NCI-H82 (cell line): ENCODE measurements at places on chromosomes 1 and 21.

DNA sequence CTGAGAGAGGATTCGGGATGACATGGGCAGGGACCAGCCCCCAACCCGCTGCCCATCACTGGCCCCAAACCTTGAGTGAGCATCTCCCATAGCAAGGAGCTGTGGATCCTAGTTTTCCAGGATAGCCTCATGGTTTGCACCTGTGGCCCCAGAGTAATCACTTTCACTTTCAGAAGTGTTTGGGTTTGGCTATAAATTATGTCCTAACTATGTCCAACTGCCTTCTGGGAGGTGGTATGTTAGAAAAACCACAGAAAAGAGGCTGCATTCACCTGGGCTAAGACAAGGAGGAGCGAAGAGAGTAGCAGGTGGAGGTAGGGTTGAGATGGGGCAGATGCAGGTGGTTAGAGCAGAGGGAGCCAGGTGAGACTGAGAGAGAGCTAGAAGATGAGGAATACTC lies 19.4 kb upstream of the CLIC6 start:
- DNase-seq = no peak

GRCh38 chr1:82048596-82048995 lies 247.9 kb downstream of the ADGRL2 start:
- DNase-seq = no peak

- peak; percentile 15 for DNase-seq
Measured at GRCh38 chr21:16842696-16843035, 670.2 kb upstream of the CXADR start.

DNA sequence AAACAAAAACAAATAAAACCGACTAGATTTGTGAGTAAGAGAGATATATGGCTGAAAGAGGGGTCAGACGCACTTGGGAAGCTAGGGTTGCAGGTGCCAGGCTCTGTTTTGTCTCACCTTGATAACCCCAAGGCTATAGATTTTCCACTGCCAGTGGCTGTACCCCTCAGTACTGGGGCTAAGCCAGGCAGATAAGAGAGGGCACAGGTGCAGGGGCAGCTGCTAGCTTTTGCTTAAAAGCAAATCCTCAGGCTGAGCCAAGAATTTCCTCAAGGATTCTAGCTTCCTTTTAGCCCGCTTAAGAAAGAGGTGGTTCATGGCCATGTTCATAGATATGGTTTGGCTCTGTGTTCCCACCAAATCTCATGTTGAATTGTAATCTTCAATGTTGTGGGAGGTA lies 57.9 kb downstream of the OVGP1 start:
- peak; percentile 38 for DNase-seq

DNA sequence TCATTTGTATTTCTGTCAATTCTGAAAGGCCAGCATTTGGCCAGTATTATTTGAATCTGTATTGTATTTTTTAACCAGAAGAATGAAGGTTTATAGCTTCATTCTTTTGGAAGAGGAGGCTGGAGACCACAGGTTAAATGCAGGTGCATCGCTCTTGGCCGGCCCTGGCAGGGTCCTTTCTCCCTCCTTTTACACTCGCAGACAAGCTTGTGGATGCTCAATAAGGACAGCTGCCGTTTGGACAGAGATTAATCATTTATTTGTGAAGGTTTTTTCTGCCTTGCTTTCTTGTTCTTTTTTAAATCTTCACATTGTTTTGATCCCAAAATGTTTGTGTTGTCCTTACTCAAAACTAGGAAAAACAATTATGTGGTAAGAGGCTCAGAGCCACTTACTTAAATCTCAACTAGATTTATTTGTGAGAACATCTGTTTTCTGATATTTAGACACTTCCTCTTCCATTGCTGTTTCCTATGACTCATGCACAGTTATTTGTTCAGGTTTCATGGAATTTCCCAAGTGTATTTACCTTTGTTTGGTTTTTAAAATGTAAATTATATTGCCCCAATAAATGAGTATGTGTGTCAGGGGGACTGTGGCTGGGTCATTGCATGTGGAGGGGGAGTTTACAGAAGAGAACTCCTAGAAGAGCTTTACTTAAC lies 46.7 kb upstream of the LAMC2 start:
- DNase-seq = no peak

DNA sequence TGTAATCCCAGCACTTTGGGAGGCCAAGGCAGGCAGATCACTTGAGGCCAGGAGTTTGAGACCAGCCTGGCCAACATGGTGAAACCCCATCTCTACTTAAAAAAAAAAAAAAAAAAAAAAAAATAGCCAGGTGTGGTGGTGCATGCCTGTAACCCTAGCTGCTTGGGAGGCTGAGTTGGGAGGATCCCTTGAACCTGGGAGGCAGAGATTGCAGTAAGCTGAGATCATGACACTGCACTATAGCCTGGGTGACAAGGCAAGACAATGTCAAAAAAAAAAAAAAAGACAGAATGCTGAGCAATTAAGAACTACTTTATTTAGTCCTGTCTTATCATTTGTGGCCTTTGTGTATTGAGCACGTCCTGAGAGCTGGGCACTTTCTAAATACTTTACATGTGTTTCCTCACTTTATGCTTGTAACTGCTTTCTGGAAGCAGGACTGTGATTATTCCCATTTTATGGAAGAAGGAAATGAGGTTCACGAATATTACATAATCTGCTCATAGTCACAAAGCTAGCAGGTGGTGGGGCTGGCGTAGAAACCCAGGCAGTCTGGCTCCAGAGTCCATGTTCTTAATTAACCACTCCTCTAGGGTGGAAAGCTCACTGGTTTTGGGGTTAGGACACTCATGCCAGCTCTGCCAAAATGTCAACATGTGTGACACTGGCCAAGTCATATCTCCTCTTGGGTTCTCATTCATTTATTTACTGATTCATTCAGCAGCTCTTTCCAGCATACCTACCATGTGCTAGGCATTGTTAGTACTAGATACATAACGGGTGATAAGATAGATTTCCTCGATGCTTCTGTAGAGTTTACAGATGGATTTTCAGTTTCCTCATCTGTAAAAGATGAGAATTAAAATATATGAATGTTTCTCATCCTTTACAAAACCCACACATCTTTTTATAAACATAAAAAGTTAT lies 57.7 kb downstream of the DDR2 start:
- no peak for DNase-seq

DNA sequence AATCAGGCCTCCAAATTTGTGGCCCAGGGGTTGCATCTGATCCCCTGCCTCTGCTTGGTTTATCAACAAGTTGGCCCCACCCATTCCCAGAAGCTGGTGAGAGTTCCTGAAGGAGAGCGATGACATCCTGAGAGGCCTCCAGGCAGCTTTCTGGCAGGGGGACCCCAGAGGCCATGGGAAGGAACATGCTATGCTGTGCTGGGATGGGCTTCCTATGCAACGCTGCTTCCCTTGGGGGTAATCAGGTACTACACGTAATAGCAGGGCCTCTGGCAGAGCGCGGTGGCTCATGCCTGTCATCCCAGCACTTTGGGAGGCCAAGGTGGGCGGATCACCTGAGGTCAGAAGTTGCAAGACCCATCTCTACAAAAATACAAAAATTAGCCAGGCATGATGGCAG lies 8.4 kb upstream of the MTF1 start:
- peak; percentile 28 for DNase-seq

- peak; percentile 16 for DNase-seq
Measured at GRCh38 chr1:208942394-208943130, 641.0 kb upstream of the CAMK1G start.

- peak; percentile 13 for DNase-seq
Measured at GRCh38 chr1:170309389-170310013, 163.7 kb downstream of the NTMT2 start.

DNA sequence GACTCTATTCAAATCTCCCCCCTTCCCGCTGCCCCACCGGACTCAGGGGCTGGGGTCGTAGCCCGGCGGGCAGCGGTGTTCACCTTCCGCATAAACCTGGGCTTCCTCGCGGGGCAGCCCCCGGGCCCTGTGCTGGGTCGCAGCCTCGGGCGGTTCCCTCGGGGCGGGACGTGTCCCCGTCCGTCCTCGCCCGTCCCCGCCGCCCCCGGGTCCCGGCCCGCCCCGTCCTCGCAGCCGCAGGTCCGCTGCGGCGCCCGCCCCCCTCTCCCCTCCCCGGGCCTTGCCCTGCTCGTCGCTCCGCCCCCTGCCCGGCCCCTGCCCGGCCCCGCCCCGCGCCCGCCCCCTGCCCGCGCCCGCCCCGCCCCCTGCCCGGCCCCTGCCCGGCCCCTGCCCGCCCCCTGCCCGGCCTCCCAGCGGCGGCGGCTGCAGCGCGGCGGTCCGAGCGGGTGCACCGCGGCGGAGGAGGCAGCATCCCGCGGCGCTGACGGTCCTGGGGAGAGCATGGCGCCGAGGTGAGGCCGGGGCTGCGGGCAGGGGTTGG lies at the start of gene COL18A1:
Gene COL18A1 (plus strand): TSS at position 436 of the 541 bp plus-strand sequence. CDS start 66 bp downstream, at position 502.
- DNase-seq = peak; percentile 62

DNA sequence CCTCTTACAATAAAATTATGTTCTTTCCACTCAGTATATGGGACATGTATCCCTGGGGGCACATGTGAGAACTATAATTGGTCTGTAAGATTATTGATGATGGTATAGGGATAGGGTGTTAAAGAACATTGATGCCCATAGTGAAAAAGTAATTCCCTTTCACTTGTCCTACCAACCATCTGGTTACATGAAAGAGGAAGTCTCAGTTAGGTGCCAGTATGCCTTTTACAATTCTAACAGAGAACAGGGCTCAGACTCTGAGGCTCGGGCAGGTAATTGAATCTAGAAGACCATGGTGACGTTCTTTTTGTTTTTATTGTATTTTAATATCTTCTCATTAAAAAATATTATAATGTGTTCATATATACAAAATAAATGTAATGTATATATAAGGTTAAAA lies 113.6 kb downstream of the FGGY start:
- DNase-seq = no peak

DNA sequence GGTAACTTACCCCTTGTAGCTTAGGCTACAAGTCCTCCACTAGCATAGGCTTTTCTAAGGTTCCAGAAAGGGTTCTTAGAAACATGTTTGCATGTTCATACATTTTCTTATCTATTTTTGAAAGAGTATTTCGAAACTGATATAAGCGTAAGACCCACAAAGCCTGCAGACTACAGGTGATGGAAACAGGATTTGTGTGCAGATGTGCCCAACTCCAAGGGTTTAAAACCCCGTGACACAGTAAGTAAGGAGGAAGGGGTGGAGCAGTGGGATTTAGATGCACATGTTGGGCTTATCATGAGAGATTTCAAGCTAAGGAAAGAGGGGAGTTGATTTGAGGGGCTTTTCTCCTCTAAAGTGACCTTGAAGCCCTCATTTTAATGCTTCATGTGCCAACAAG lies 164.7 kb downstream of the LTN1 start:
- DNase-seq = peak; percentile 38

GRCh38 chr1:166905900-166906299 lies 29.8 kb upstream of the TADA1 start:
- DNase-seq = no peak

- no peak for DNase-seq
Measured at GRCh38 chr21:26473471-26473870, 99.6 kb downstream of the CYYR1 start.

DNA sequence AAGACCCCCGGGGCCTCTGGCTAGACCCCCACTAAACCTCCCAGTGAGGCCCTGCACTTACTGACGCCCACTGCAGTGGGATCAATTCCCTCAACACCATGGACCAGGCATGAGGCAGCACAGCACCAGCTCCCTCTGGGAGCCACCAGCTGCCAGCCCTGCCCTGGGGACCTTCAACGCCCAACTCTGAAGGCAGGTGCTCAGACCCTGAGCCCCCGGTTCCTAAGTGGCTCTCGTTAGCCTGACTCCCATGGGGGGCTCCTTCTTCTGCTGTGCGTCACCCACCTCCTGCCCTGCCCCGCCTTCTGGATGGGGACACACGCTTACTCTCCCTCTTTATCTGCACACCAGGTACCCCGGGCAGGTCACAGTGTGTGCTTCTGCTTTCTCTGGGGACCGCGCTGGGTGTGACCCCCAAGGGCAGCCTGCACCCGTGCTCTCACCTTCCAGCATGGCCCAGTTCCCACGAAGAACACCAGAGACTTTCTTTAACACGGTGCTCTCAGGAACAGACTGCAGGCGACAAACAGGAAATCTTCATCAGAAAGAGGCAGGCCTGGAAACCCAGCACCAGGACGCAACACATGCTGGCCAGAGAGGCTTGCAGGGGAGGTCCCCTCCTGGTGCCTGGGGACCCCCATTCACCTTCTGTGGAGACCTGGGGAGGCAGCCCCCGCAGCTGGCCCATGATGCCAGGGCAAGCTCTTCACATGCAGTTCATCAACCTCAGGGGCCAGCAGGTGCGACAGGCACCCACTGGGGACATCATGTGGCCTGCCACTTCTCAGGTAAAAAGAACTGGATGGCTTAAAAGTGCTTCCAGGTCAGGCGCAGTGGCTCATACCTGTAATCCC lies 27.3 kb downstream of the WDR4 start:
- no peak for DNase-seq

DNA sequence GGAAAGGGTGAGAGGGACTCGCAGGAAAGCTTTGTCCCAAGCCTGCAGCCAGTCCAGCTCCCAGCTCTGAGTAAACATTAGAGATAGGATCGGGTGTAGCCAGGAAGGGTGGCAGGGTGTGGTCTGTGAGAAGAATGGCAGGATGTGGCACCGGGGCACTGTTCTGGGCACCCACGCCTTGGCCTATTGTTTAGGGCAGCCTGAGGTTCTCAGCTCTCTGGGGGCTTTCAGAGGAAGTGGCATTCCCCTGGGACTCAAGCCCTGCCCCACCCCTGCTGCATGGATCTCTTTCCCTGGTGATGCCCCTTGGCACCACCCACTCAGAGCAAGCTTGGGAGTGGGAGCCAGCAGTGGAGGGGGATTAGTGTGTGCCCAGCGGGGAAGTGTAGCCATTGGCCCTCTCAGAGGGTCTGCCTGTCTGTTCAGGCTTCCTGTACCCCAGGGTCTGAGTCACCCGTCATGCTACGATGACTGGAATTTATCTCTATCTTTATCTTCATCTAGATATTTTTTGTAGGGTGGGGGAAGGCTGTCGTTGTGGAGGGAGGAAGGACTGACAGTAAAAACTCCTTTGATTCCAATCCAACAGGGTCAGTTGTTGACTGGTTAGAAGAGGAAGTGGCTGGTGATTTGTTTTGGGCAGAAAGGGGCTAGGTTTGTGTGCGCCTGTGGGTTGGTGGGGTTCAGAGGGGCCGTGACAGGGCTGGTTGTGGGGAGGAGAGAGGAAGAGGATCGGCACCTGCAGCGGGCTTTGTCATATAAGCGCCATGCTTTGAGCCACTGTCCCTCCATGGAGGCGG lies 31.6 kb downstream of the SOX13 start:
- DNase-seq = no peak

GRCh38 chr1:7929637-7930036 lies 11.0 kb downstream of the TNFRSF9 start:
- no peak for DNase-seq

DNA sequence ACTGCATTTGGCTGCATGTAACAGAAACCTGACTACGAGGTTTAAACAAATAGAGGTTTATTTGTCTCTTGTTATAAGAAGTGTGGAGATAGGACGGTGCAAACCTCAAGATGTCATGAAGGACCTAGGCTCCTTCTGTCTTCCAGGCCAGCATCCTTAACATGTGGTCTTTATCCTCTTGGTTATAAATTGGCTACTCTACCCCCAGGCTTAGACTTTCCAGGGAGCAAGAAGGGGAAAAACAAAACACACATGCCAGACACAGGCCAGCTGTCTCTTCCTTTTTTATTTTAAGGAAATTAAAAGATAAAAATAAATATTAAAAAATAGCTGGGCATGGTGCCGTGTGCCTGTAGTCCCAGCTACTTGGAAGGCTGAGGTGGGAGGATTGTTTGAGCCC lies 51.3 kb upstream of the PRELP start:
- DNase-seq = no peak

GRCh38 chr1:228335406-228336307 lies 71.0 kb downstream of the TRIM11 start:
- DNase-seq = no peak

GRCh38 chr1:112776688-112777087 lies 61.6 kb upstream of the PPM1J start:
- no peak for DNase-seq

- DNase-seq = no peak
Measured at GRCh38 chr1:49102752-49103151, 326.1 kb upstream of the BEND5 start.
